ENCODE measurements at places on chromosomes 3 and 15. TPM values are rescaled to one million over a fixed set of nuclear protein-coding genes. Genes with fewer than 3 reads are reported as not detected.
A peak's percentile ranks its signal among the peaks of the same experiment; 100 is the strongest.

Gene CDC25A
- 16.9 TPM for total RNA-seq

GRCh38 chr15:46901001-46901400 lies 816.3 kb upstream of the SEMA6D start:
- DNase-seq: no peak

Gene MUC13
- total RNA-seq: not detected

DNA sequence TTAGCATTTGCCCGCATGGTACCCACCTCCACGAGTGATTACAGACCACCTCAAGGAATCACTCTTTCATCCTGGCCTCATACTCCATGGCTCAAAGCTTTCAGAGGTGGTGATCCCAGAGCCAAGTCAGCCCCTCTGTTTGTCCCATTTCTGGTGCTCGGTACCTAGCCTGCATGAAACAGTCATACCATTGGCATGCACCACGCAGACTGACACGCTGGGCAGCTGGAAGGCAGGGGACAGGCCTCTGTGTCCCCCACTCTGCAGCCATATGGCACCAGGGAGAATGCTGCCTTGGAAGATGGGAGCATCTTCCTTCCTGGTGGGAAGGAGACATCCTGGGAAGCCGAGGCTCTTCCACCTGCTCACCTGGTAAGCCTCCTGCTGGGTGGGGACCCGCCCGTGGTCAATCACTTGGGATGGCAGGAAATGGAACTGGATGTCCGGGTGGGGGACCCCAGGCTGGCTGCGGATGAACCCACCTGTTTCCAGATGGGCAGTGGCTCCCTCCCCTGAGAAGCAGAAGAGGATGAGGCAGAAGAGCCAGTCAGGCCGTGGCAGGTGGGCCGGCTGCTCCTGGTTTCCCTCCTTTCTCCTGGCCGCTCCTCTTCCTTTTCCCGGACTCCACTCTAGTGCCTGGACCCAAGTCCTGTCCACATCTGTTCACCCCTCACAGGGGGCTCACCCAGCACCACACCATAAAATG lies 26.9 kb downstream of the CHDH start:
- no peak for DNase-seq

- no peak for DNase-seq
Observed at GRCh38 chr3:190534386-190534785, 20.5 kb downstream of the IL1RAP start.

DNA sequence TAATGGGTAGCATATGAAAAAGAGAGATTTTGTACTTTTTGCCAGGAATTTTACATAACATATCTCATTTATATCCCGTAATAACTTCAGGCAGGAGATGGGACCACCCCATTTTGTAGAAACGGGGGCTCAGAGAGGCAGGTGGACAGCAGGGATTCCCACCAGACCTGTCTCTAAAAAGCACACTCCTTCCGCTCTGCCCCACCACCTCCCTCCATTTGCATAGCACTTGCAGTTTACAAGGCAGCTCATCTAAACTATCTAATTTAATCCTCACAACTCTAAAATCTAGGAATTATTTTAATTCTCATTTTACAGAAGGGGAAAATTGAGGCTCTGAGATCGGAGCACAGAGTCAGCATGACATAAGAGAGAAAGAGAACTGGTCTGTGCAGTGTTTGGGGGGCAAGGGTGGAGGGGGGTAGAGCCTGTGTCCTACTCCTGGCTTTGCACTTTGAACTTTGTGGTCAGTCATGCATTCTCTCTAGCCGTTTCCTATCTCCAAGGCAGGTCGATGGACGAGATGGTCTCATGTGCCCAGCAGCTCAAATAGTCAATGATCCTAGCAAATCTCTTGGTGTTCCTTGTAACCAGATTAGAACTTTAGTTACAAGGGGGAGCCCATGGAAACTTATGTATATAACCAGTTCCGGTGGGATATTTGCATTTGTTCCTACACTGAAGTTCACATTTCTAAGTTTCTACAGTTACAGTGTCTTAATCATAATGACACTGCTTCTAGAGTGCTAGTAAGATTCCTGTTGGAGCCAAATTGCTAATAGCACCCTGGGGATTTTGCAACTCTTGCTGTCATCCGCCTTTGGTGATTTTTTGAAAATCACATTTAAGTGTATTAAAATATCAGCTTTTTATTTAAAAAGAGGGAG lies 18.6 kb downstream of the CRYGS start:
- no peak for DNase-seq

DNA sequence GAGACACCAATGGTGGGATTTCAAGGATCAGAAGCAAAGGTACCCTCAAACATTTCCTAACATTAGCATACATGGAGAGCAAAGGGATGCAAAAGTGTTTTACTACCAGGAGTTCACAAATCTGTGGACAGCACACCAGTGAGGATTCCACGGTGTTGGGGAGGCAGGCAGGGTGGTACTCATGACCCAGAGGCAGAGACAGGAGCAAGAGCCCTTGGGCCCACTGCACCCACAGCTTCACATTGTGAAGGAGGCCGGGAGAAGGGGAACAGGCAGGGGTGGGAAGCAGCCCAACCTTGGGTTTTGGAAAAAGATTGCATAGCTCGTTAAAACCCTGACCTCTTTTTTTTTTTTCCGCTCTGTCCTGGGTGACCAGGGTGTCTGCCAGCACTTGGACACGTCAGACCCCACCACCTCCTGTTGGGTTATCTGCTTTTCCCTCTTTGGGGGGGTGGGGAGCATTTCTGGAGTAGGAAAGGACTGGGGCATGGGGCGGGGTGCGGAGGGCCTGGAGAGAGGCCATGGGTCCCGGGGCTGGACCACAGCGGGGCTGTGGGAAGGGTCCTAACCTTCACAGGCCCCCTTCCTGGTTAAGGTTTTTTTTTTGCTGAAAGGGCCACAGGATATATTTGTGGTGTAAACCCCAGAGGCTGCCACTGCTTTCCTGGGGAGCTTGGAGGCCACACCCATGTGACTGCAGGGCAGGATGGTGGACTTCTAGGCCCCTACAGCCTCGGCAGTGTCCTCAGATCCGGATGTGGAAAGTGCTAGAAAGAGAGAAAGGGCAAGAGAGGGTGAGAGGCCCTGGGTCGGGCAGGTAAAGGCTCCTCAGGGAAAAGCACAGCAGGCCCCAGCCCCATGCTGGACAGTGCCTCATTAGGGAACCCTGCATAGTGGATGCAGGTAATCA lies 12.5 kb downstream of the SH2D7 start:
- DNase-seq: no peak

- no peak for DNase-seq
Observed at GRCh38 chr15:70275461-70276138, 177.9 kb upstream of the TLE3 start.

Gene LRRIQ4
- not detected for total RNA-seq

Gene EPHB3
- total RNA-seq: 5.5 TPM

Gene SERINC4
- total RNA-seq: not detected

- DNase-seq: peak; percentile 78
Observed at GRCh38 chr3:136954251-136954650, 3.5 kb upstream of the IL20RB start.

Gene MME
- 77.4 TPM for total RNA-seq

GRCh38 chr3:162348912-162349311 lies 852.3 kb downstream of the OTOL1 start:
- DNase-seq: no peak

DNA sequence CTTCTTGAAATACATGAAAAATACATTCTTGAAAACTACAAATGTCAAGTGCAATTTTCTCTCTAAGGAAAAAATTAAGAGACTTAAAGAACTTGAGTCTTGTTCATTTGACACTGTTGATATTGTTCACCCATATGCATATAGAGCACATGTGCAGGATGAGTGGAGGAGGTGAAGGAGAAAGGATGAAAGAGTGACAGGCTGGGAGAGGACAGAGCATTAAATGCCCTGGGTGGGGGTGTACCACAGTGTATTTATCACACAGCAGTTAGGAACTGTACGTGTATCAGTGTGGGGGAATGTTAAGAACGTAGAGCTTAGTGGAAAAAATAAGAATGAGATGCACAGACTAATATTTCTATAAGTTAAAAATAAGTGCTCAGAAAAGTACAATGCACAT lies 45.7 kb downstream of the CTDSPL start:
- DNase-seq: no peak

DNA sequence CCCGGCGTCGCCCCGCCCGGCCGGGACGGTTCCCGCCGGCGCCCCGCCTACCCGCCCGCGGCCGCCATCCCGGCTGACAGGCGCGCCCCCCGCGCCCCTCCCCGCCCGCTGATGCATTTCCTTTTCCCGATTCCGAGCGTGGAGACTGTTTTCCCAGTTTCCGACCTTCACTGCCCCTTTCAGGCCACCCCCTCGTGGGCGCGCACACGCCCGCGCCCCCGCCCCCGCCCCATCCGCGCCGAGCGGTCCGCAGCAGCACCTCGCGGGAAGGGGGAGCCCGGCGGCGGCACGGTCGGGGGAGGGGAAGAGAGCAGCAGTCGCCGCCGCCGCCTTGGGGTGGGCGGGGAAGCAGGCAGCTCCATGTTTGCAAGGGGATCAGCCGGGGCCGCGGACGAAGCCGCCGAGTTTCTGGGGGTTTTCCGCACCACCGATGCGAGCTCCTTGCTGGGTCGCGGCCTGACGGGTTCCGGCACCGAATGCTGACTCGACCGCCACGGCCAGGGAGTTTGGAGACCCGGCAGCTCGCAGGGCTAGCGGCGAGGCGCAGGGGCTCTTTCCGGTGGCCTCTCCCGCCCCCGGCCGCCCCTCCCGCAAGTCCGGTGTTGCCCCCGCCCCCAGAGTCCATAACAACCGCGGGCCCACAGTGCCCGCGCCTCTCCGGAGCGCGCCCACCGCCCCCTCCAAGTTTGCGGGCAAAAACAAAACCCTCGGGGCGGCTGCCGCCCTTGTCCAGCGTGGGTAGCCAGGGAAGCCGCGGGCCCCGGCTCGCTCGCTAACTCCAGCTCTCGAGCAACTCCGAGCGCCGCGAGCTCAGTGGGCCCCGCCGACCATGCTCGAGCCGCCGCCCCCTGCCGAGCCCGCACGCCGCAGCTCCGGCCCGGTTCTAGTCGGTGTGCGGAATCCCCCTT lies 3.2 kb upstream of the SIN3A start:
- peak; percentile 37 for DNase-seq

DNA sequence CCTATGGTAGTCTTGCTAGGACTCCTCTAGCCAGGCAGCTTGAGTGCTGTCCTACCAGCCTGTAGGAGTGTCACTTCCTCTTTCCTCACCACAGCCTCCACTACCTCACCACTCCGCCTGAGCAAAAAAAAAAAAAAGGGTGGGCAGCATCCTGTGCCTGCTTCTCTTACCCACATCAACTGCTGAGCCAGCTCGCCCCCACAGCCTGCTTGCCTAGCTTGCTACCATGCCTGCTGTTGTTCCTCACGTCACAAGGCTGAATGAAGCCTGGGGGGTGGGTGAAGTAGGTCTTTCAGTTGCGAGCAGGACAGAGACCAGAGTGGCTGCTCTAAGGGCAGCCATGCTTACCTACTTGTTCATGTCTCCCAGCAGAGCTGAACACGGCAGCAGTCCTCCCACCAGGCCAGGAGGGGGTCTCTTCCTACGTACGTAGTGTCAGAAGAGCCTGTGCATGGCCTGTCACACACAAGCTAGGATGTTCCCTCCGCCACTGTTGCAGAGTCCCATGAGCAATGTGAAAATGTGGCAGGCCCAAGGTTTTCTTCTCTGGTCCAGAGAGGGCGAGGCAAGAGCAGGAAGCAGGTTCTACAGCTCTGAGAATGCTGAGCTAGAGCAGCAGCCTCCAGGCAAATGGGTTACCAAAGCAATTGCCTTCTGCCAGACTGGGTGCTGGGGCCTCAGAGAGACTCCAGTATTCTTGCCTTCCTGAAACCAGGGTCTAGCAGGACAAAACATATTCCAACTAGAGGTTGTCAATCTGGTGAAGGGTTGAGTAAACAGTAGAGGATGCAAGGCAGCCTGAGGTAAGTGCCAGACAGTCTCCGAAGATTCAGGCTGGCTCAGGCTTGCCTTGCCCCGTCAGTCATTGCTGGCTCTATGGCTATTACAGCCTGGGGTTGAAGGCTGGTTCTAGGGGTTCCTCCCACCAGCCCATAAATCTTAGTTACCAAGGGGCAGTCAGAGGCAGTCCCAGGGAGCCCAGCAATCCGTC lies 8.1 kb downstream of the PPM1M start:
- peak; percentile 19 for DNase-seq

Gene HCLS1
- total RNA-seq: 0.39 TPM

GRCh38 chr3:79249701-79250100 lies 518.1 kb downstream of the ROBO1 start:
- DNase-seq: no peak

DNA sequence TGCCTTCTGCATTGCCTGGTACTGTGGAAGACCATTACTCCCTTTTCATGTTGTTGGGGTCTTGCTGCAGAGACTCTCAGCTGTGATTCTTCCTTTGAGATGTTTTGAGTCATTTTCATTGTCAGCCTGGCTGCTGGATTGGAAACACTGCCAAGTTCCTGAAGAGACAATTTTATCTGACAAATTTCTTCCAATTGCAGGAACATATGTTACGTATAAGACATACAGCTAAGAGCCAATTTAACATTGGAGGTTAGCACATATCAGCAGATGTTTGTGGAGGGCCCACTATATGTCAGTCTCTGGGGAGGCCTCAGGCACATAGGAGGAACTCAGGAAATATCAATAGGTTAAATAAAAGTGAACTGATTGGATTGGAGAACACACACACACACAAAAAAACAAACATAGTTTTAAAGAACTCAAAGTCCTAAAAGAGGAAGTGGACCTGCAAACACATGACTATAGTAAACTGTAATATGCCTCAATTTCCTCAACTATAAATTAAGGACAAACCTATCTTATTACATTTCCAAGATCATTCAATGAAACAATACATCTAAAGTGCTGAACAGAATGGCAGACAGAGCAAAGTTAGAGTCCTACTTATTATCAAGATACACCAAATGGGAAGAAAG lies 172.3 kb downstream of the MYRIP start:
- no peak for DNase-seq

Gene SH2D7
- total RNA-seq: not detected

DNA sequence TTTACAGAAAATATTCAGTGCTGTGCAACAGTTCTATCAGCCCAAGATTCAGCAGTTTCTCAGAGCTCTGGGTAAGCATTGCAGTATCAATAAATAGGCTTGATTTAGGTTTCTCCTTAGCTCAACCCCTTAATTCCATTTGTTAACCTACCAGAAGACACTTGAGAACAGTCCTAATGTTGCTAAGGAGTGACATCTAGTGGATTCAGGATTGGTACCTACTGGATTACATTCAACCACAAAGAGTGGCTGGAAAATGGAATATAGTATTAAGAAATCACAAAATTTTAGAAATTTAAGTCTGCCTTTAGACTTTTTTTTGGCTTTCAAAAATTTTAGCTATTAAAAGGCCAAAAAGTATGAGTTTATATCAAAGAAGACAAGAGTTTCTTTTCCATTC lies 34.7 kb downstream of the POLG start:
- peak; percentile 27 for DNase-seq

- DNase-seq: no peak
Observed at GRCh38 chr3:44050101-44050500, 191.6 kb upstream of the TOPAZ1 start.

GRCh38 chr3:187520027-187520945 lies 149.9 kb downstream of the SST start:
- DNase-seq: no peak

Measured in RPMI7951 (cell line).